Stimulated activated naive CD4-positive, alpha-beta T cell (primary cell): ENCODE measurements at places on chromosomes 1 and 21.

DNA sequence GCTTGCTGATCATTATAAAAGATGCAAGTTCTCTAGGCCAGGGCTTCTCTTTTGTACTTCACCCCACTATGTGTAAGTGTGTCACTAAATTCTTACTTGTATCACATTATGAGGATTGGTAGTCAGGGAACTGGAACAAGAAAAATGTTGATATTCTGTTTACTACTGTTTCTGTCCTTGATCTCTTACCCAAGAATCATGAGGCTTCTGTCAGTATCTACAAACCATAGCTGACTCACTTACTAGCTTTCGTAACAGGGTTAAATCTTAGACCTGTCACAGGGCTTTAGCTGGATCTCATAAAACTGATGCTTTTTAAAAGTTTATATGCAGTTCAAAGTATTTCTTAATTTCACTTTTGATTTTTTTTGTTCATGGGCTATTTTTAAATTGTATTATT, 681.2 kb downstream of the PLPP3 start:
- DNase-seq = no peak

DNA sequence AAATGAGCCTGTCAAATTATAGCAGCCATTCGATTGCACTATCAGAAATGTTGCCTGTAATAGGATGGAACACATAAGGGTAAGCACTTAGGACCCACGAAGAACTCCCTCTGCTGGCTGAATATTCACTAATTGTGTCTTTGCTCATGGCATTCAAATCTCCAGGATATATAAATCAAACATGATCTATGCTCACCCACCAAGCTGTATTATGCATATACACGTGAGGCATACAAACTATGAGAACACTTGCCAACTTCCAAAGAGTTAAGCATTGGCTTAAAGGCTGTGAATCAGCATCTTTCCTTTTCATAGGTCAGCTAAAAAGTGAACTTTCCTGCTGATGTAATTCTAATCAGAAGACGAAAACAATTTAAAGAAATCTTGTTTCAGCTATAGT, 34.5 kb downstream of the TMPRSS15 start:
- DNase-seq = no peak

- peak; percentile 47 for DNase-seq
Measured at GRCh38 chr1:153946622-153947241, at the start of gene DENND4B. Gene DENND4B, minus strand, starts transcription at chr1:153946718. Its CDS starts 2,344 bp downstream, at chr1:153944374.

DNA sequence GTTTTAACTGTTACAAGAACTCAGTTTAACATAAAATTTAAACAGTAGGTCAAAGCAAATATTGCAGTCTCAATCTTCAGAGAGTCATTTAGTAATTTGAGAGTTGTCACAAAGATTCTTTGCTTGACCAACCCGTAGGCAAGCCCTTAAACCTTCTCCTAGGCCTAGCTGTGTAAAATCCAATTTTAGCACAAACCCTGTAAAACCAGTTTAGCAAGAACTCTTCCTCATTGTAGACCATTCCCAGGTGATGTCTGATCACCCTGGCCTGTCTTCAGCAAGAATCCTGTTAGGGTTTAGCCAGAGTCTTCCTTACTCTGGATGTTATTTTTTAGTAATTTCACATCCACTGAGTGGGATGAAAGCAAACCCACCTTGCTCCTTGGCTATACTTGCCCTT, 30.1 kb downstream of the LRIG2 start:
- no peak for DNase-seq

- no peak for DNase-seq
Measured at GRCh38 chr1:98824736-98825135, 163.2 kb downstream of the SNX7 start.

DNA sequence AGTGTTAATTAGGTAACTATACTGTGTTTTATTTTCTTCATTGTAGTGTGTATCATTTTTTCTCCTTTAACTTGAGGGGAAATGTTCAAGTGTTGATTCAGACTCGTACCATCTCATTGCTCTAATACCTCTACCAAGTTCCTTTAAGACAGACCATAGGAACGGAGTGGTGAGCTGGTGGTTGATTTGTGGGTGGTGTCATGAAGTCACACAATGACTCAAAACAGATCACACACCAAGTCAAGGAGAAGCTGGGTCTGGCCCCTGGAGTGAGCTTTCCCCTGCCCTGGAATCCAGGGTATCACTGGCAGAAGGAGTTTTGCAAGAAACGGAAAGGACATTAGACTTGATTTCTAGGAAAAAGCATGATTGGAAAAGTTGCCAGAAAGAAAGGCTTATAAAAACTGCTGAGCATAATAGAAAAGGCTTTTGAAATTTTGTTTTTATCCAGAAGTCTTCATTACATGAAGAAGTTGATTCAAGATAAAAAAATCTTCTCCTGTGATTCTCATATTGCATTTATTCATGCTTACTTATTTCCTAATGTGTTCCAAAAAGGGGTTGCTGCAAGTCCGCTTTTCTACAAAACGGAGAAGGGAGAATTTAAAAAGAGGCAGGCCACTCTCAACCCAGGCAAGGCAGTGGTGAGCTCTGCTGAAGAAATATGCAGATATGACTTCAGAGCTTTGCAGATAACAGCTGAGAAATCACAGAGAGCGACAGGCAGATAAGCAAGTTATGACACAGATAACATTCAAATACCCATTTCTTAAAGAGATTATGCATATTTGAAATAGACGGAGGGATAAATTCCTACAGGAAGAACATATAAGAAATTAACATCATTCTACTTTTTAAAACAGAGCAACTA, 79.7 kb downstream of the TBX19 start:
- no peak for DNase-seq

DNA sequence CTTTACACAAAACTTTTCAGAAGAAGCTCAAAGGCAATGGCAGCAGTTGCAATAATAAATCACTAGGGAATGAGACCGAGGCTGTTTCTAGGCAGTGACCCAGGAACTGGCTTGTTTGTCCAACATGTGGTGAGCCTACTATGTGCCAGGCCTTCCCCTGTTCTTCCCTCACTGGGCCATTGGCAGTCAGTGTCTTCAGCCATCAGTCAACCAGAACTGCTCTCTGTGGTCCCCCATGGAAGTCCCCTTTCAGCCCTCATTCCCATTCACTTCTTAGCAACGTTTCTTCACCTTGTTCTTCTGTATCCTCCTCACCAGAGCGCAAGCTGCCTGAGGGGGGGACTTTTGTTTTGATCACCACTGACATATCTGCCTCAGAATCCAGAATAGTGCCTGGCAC, 274.1 kb downstream of the RRAGC start:
- no peak for DNase-seq
